H1 (cell line): ENCODE measurements at places on chromosomes 13 and 19. TPM values are rescaled to one million over a fixed set of nuclear protein-coding genes. Genes with fewer than 3 reads are reported as not detected.

DNA sequence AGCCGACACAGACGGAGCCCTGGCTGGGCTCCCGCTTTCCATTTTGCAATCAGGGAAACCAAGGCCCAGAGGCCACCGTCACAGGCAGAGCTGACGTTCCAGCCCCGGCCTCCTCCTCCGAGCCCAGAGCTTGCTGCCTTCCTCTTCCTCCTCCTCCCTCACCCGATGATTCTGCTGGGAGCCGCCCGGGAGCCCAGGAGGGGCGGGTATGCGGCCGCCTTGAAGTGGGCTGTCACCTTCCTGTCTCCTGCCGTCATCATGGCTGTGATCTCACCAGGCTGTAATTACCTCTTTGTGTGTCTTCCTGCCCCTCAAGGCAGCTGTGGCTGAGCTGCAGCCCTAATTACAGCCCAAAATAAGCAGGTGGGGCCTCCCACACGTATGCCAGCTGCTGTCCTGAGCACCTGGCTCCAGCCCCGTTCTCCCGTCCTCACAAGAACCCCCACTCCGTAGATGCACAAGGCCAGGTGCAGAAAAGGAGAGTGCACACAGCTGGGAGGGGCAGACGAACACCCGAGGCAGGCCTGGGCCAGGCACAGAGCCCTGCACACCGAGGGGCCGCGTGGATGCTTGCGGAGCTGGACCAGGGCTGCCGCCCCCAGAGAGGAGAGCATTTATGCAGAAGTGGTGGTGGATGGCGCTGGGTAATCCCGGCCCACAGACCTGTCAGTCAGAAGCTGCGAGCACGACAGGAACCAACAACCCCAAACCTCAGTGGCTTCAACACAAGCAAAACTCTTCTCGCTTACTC, 4.0 kb downstream of the TPGS1 start:
- peak; percentile 61 for DNase-seq

GRCh38 chr19:42242069-42242511, 312 bp downstream of the GSK3A start:
- DNase-seq: no peak

DNA sequence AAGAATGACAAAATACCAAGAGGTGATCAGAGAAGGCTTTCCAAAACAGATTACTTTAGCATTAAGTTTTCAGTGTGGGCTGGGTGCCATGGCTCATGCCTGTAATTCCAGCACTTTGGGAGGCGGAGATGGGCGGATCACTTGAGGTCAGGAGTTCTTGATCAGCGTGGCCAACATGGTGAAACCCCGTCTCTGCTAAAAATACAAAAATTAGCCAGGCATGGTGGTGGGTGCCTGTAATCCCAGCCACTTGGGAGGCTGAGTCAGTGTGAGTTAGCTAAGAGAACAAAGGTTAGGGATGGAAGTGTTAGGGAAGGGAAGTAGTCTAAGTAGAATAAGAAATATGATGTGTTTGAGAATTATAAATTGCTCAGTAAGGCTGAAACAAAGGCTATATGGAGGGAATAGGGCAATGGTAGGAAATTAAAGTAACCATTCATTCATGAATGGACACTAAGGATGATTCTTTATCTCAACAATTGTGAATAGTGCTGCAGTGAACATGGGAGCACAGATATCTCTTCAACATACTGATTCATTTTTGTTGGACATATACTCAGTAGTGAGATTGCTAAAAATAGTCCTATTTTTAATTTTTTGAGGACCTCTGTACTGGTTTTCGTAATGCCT, 3.9 kb upstream of the RCBTB2 start:
- no peak for DNase-seq

GRCh38 chr13:71320452-71320851, 546.6 kb downstream of the DACH1 start:
- DNase-seq: peak; percentile 51

The KLK3 gene
- total RNA-seq: not detected in 2 replicates
